Dorsolateral prefrontal cortex (tissue), 122 donors: ENCODE measurements at places on chromosomes 16 and 17.
A peak's percentile ranks its signal among the peaks of the same experiment; 100 is the strongest.

GRCh38 chr17:82884341-82884969 is 44.6 kb upstream of the ZNF750 start:
- no peak for DNase-seq

DNA sequence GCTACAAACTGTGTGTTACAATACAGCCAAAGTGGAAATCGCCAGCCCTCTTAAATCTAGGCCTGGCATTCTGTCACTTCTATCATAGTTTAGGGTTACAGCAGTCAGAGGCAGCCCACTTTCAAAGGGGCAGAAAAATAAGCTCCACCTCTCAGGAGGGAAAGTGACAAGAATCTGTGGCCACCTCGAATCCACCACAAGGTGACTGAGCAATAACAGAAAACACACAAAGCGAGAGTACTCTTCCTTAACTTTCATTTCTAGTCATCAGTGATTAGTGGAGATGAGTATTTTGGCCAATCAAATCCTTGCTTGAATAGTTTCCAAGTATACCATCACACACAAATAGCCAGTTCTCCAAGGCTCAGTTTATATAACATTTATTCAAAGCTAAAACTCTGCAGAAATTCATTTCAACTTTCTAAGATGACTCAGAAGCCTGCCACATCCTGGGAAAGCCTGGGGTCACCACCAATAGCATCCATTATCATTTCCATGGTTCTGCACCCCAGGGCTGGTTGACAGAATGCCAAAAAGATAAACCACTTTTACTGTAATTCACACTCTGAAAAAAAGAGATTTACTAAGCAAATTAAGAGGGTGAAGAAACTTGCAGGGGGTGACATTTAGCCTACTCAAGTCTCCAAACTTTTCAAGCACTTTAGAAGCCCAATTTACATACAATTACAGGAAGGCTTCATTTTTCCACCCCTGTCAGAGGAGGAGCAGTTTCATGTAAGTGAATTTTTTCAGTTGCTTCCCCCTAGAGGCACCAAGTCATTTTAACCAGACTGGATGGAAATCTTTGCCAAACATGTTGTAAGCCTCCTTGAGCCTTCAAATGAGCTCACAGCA is 66.8 kb downstream of the SALL1 start:
- no peak for DNase-seq

DNA sequence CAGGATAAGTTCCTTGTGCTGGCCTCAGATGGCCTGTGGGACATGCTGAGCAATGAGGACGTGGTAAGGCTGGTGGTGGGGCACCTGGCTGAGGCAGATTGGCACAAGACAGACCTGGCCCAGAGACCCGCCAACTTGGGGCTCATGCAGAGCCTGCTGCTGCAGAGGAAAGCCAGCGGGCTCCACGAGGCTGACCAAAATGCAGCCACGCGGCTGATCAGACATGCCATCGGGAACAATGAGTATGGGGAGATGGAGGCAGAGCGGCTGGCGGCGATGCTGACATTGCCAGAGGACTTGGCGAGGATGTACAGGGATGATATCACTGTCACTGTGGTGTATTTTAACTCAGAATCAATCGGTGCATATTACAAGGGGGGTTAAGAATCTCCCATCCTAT is 5.2 kb downstream of the PDP2 start:
- no peak for DNase-seq

DNA sequence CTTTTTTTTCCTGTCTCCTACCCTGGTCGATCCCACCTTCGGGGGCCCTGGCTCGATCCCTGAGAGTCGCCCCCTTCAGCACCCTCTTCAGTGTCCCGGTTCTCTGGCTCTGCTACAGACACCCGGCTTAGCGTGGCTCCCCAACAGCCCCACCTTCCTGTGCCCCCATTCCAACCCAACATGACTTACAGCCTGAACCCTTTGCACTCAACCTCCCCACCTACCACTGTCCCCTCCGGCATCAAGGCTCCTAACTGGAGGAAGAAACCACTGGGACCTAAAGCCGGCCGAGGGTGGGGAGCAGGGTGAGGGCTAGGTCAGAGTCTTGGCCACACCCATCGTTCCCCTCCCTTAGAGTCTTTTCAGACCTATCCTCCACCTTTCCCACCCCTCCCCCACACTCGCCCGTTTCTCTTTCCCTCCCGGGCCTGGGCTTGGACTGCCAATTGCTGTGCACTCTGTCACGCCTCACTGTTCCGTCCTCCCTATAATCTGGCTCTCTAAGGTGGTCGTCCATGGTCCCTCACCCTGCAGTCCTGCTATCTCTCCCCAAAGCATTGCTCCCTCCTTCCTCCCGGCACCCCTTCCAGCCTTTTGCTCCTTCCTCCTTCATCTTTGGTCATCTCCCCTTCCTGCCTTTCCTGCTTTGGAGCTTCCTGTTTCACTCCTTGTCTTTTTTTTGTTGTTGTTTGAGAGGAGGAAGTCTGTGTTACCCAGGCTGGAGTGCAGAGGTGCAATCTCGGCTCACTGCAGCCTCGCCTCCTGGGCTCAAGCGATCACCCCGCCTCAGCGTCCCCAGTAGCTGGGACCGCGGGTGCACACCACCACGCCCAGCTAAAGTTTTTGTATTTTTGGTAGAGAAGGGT is 890 bp upstream of the CLDN7 start:
- no peak for DNase-seq

GRCh38 chr16:56988948-56989945 is at the start of gene NLRC5:
NLRC5 (plus strand) TSS chr16:56989557; CDS start chr16:57020713, 31,156 bp downstream.
- peak; percentile 79 for DNase-seq

- peak; percentile 50 for DNase-seq
These were observed 24.2 kb downstream of the KLHL36 start for GRCh38 chr16:84672276-84673202.

- DNase-seq: no peak
These were observed 331.2 kb downstream of the MAF start for GRCh38 chr16:79269211-79269863.

DNA sequence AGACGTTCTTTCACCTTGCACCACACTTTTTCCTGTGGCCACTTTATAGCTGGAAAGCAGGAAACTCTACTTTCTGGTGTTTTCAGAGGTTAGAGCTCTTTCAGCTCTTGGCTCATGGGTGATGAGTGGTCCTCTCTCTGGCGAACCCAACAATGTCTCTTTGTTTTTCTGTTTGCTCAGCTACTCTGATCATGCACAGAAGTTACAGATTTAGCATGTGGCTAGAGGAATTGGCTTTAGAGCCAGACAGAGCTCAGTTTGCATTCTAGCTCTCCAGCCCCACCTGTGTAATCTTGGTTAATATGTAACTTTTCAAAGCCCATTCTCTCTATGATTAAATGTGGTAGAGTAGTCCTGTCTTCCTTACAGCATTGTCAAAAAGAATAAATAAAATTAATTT is 225.2 kb downstream of the HAPSTR1 start:
- no peak for DNase-seq

GRCh38 chr17:76076765-76077583 is 2.0 kb upstream of the ZACN start:
- DNase-seq: no peak

GRCh38 chr17:4161967-4162305 is 18.9 kb downstream of the CYB5D2 start:
- DNase-seq: peak; percentile 41

DNA sequence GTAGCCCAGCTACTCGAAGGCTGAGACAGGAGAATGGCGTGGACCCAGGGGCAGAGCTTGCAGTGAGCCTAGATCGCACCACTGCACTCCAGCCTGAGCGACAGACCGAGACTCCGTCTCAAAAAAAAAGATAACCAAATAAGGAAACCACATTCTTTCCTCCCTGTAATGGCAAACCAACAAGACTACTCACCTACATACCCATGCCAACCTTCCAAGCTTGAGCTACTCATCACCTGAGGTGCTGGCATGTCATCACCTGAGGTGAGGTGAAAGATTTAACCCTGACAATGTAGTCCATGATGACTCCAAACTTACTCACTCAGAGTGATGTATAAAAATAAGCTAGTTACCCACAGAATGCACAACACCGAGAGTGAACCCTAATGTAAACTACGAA is 85.2 kb downstream of the SMG6 start:
- no peak for DNase-seq

GRCh38 chr16:75222271-75222783 is 3.5 kb downstream of the CTRB1 start:
- DNase-seq: no peak

DNA sequence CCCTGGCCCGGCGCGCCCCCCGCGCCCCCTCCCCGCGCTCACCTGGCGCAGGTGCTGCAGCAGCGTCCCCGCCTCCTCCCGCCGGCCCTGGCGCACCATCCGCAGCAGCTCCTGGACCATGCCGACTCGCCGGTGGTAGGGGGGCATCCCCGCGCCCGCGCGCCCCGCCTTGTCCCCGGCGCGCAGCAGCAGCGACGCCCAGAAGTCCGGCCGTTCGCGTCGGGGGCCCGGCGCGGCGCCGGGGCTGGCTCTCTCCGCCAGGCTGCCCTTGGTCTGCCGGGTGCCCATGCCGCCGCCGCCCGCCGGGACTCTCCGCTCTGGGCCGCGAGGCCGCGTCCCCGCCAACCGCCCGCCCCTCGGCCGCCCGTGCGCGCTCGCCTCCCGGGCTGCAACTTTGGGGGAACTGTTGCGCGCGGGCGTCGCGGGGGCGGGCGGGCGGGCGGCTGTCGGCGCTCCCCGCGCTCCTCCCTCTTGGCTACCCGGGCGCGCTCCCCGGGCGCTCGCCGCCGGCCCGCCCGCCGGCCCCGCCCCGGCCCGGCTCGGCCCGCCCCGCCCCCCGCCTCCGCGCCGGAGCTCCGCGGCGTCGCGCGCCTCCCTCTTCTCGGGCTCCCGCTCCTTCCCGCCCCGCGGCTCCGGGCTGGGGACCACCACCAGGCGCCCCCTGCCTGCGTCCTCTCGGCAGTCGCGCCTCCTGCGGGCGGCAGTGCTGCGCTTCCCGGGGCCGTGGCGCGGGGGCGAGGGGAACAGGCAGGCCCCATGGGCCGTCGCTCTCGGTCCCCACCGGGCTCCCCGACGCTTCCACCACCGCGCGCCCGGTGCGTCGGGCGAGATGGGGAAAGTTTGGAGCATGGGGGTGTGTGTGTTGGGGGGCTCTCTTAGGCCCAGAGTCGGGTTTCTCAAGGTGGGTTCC is at the start of gene LRRC75A:
LRRC75A (minus strand) TSS at position 491 of the 910 bp plus-strand sequence; CDS start at position 288, 203 bp downstream.
- DNase-seq: no peak

DNA sequence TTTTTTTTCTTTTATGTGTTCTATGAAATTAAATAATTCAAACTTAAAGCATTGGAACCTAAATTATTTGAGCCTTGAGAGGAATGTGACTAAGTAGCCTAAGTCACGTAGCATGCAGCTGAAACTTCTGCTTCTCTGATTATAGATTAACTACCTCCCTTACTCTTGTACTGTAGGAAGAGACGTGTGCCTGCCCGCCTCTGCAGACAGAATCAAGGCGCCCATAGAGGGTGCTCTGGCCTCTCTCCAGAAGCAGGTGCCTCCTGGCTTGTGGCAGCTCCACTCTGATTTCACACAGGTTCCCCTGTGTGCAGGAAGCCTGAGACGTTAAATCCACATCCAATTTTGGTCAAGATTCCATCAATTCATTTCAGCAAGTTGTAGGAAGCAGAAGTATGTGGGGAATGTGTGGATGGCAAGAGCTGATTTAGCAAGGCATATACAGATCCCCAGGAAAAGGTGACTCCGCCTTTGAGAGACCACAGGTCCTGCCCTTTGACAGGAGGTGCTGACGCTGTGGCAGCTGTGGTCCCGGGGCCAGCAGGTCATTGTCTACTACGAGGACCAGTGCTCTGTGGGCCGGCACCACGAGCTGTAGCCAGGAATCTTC is 1418.8 kb downstream of the CDH11 start:
- DNase-seq: no peak

DNA sequence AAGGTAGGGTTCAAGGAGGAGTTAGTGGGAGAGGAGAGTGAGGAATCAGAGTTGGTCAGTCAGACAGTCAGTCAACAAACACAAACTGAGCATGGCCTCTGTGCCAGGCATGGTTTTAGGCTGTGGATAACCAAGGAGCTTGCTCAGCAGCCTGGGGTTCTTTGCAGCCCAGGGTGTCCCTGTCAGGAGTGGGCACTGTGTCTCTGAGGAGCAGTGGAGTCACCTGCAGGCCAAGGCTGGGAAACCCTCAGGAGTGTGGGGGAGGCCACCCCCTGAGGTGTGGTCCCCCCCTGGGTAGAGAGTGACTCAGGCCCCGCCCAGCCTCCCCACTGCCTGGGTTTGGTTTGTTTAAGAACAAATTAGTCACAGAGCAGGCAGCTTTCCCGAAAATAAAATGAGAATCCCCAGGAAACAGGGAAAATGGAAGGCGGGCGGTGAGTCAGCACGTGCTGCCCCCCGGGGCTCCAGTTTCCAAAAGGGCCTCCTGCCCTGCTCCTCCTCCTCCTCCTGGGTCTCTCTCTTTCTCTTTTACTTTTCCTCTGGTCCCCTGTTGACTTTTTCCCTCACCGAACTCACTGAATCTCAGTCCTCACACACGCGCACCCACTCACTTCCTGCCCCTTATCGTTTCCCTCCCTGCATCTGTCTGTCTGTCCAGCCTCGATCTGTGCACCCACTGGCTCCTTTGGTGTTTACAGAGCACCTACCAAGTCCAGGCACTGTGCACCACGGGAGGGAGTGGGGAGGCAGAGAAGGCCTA is 44.3 kb downstream of the SOCS3 start:
- no peak for DNase-seq
